ENCODE measurements at places on chromosomes 4 and X.

DNA sequence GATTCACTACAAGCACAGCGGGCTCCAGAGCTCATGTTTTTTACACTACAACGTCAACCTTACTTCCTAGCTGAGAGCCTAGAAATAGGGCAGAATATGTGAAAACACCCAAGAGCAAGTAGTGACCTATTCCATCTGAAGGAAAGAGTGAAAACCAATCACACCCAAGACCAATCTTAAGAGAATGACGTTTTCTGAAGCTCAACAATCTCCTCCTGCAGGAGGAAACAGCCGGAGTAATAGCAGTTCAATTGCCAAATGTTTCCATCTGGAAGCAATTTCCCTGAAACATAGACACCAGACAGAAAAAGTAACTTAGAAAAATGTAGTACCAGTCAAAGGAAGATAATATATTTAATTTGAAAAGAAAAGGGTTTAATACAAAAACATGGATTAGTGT lies 142.4 kb downstream of the ANXA5 start:
- DNase-seq: no peak

DNA sequence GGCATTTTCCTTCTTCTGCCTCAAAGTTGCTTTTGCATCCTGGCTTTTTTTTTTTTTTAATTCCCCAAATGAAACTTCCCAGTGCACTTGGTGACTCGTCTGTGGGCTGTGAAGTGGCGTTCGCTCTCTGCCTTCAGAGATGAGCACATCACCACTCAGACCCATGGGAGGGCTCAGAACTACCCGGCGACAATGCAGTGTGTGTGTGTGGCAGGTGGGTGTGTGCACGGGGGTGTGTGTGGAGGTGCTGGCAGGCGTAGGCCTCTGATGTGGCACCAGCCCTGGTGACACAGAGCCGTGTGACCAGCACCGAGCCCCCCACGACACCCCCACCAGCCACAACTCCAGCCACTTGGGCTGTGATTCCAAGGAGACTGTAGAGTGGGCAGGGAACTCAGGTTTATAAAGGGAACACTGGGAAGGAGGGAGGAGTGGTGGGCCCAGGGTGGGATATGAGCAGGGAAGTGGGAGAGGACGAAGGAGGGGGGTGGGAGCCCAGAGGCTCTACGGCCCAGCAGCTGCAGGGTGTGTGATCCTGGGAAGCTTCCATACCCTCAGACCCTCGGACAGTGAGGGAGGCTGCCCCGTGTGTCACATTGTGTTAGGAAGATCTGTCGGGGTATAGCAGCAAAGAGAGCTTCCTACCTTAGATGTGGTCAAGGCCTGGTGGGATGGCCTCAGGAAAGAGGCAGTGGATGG lies 6.0 kb upstream of the WFS1 start:
- DNase-seq: no peak

DNA sequence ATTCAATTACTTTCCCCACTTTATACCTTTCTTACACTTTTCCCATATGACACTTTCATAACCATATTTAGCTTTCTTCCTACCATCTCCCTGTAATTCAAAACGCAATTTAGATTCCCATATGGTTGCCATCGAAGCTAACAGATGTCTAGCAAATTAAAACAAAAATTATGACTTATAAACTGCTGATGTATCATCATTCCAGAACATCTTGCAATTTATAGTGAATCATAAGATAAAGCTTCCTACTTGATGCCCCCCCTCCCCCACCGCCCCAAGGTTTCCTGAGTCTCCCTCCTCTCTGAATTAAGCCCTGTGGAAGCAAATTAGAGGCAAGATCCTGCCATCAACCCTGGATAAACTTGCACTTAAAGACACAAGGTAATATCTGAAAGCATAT lies 5.4 kb downstream of the TSPAN5 start:
- no peak for DNase-seq

DNA sequence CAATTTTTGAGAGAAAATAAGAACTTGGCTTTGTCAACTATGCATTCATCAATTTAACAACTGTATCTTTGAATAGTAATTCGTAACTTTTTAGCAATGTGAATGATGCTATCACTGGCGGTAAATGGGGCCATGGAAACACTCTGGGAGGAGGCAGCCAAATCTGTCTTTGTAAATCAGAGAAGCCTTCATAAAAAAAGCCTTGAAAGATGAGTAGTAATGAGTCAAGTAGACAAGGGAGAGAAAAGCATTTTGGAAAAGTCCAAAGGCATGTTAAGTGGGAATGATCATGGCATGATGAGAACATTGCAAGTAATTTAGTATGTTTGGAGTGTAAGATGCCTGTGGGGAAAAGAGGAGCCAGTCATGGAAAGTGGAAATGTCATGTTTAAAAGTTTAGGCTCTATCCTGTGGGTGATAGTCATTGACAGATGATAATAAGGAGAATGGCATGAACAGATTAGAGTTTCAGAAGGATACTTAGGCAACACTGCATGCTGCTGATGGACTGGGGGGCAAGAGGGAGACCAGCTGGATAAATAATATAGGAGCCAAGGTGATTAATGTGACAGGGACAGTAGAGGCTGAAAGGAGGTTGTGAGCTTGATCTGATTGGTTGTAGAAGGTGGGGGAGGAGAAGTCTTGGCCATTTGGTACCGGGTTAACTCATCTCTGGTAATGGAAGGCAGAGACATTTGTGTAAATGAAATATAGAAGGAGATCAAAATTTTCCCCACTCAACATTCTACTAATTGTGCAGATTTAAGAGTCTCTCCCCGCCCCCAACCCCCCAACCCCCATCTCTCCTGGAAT lies 16.3 kb downstream of the SPRY1 start:
- DNase-seq: no peak

- no peak for DNase-seq
These were observed 132.8 kb downstream of the MGST2 start for GRCh38 chr4:139798456-139798855.

DNA sequence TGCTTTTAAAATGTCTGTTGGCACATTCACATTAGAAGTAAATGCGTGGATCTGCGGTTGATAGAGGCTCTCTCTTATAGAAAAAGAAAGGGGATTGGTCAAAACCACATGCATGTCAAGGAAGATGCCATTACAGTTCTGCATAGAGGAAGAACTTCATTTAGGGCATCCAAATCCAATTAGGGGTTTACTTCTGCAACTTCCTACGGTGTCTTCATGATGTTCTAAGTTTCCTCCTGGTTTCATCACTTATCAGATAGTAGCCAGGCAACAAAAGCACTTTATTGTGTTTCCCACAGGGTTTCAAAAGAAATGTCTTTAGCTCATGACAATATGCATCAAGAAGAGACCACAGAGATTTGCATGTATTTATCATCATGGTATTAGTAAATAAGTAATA lies 136.0 kb upstream of the HPGD start:
- DNase-seq: no peak

GRCh38 chr4:107648178-107648991 lies 71.6 kb downstream of the PAPSS1 start:
- DNase-seq: no peak

DNA sequence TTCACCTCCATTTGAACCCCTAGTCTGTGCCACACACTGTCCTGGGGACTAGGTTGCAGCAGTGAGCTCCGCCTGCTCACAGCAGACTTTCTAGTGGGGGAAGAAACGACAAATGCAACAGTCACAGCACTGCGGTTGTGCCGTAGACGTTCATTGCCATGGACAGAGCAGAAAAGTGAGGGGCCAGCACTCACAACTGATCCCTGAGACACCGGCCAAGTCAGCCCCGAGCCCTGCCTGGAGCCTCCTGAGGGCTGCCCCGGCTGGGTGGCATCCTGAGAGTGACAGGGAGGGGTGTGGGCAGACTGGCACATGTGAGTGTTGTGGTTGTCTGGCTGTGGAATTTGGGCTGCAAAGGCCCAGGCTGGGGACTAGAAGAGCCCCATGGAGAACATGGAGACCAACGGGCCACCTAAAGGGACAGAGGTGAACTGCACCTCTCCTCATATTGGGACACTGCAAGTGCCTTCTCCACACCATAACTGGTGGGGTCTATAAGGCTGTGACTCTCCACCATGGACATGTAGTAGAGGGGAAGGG lies 4.6 kb downstream of the DUSP9 start:
- DNase-seq: no peak

- no peak for DNase-seq
These were observed 68.7 kb downstream of the APBB2 start for GRCh38 chr4:41145571-41146078.

- DNase-seq: no peak
These were observed 2060.4 kb downstream of the ARAP2 start for GRCh38 chr4:34183926-34184325.

GRCh38 chr4:70110917-70111316 lies 43.1 kb upstream of the PRR27 start:
- no peak for DNase-seq

DNA sequence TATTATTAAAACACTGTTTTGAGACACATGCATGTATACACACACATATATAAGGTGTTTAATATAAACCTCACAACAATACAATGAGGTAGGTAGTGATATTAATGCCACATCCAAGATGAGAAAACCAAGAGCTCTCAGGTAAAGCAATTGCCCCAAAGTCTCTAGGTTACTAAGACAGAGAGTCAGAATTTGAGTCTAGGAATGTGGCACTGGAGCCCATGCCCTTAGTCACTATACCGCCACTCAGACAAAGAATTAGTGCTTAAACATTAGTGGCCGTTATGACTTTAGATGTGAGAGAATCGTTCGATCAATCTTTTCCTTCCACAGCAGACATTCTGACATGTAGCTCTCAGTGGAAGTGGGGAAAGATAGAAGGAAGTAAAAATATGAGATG lies 108.2 kb upstream of the ACSL4 start:
- no peak for DNase-seq

DNA sequence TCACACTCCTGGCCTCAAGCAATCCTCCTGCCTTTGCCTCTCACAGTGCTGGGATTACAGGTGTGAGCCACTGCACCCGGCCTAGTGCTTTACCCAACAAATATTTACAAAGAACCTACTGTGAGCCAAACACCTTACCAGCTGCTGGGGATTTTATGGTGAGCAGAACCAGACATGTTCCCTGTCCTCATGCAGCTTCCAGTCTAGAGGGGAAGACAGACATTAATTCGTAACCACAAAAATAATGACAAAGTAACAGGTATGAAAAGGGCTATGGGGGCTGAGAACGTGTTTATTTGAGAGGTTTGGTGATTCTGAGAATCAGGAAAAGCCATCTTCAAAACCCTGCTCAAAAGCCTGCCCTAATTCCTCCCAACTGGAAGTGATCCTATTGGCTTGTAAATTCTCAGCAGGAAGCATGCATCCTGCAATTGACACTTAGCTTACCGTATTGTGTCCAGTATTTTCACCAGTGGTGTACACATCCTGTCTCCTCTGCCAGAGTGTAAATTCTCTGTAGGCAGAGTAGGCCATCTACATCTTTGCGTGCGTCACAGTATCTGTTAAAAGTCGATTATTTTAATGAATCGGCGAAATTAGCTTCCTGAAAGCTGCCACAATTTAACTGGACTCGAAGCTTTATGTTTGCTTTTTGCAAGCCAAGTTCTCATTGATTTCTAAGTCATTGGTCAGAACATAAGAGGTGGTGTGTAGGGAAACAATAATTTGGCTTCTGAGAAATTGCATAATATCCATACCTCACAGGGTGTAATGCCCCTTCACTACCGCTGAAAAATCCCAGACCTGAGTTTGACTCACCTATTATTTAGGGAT lies 67.0 kb downstream of the TMEM156 start:
- no peak for DNase-seq

GRCh38 chr4:82261084-82261483 lies 112.7 kb downstream of the HNRNPD start:
- no peak for DNase-seq

GRCh38 chr4:159205466-159205865 lies 102.6 kb downstream of the RAPGEF2 start:
- DNase-seq: no peak

DNA sequence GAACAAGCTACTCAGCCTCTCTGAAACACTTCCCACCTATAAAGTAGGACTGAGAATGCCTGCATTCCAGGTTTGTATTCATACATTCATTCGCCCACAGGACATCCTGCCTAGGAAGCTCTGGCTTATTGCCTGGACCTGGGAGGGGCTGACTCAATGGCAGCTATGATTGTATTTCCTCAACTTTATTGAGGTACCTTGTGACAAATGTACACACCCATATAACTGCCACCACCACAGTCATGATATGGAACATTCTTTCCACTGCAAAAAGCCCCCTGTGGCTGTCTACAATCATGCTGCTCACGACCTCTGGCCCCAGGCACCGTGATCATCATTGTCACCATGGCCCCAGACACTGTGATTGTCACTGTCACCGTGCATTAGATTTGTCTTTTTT lies 68.3 kb downstream of the ABLIM2 start:
- no peak for DNase-seq

GRCh38 chrX:106177106-106177981 lies 9.2 kb downstream of the PWWP3B start:
- no peak for DNase-seq

- no peak for DNase-seq
These were observed 15.1 kb upstream of the CEP135 start for GRCh38 chr4:55933611-55934010.

DNA sequence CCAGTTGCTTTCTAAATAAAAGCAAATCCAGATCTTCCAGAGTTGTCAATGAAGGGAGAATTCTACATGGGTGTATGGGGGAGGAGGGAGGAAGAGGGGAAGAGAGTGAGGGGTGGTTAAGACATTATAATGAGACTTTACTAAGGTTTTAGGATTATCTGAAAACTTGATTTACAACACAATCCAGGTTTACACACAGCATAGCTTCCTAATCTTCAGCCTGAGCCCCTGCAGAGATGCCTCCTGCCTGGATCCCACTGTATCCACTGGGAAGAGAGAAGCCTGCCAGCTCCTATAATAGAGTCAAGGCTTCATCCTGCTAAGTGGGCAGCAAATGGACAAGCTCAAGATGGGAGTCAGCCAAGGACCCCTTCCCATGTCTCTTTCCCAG lies 85.6 kb upstream of the KIT start:
- no peak for DNase-seq

GRCh38 chr4:23324021-23324690 lies 565.7 kb downstream of the PPARGC1A start:
- DNase-seq: no peak

DNA sequence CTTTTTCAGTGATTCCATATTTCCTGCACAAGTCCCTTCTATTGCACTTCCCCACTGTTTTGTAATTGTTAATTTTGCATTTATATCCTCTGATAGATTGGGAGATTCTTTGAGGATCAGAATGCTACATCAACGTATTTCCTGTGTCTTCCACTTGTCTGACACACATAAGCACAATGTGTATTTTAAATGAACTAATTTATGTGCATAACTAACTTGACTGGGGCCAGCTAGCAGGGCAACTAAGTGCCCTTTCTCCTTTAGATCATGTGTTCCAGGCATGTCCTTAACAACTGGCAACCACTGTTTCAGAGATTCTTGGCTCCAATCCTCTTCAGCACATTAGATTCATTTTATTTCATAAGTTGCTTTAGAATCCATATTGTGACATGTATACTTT lies 15.7 kb upstream of the UCP1 start:
- no peak for DNase-seq

- no peak for DNase-seq
These were observed 17.4 kb downstream of the ARHGAP24 start for GRCh38 chr4:85492336-85492735.

- DNase-seq: no peak
These were observed 42.5 kb downstream of the RAB40AL start for GRCh38 chrX:102979536-102979935.

- no peak for DNase-seq
These were observed 12.8 kb upstream of the AFP start for GRCh38 chr4:73423184-73423583.
